Bronchial epithelial cell (primary cell): ENCODE measurements at places on chromosomes 6 and 20. TPM values are rescaled to one million over a fixed set of nuclear protein-coding genes. Genes with fewer than 3 reads are reported as not detected.

DNA sequence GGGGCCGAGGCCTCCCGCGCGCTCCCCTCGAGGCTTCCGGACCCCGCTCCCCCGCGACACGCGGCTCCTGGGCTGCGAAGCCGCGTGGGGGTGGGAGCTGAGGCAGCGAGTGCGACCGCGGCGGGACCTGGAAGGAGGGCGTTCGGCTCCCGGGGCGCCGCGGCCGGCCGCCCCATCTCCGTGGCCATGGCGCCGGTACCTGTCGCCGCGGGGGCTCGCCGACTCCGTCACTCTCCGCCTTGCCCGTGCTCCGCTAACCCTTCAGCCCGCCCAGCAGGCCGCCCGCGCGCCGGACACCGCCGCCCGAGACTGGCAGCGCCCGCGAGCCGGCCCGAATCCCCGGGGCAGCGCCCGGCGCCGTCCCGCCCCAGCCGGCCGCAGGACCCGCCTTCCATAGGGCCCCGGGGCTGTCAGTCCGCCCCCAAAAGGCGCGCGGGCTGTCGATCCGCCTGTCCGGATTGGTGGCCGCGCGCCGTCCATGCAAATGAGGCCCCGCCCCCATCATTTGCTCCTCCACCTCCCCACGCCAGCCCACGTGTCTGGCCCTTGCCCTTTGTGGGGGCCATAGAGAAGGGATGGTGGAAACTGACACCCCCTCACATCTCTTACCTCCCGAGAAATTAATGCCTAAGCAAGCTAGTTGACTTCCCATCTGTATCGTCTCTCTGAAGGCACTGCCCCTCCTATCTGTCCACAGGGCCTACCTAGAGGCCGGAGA, at the start of gene FKBP5:
Gene FKBP5, minus strand, starts transcription at position 311 of the 718 bp plus-strand sequence. CDS start 46,091 bp downstream, outside the sequence.
- peak; percentile 64 for DNase-seq

SPATA25 gene
- 0.53 and 0.90 TPM in 2 replicates for total RNA-seq

DNA sequence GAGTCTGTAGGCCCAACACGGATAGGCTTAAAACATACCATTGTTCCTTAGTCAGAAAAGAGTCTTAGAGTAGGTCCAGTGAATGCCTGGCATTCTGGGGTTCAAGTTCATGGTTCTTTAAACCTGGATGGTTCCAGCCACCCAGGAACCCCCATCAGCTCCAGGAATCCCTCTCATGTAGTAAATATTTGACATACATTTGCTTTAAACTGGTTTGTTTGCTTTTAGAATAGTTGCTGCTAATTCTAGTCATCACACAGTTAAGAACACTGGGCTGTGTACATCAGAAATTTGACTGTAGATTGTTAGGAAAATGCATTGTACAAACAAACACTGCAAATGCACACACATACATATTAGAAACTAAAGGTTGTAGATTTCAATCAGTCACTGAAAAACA, 30.6 kb upstream of the PBOV1 start:
- DNase-seq = no peak

DNA sequence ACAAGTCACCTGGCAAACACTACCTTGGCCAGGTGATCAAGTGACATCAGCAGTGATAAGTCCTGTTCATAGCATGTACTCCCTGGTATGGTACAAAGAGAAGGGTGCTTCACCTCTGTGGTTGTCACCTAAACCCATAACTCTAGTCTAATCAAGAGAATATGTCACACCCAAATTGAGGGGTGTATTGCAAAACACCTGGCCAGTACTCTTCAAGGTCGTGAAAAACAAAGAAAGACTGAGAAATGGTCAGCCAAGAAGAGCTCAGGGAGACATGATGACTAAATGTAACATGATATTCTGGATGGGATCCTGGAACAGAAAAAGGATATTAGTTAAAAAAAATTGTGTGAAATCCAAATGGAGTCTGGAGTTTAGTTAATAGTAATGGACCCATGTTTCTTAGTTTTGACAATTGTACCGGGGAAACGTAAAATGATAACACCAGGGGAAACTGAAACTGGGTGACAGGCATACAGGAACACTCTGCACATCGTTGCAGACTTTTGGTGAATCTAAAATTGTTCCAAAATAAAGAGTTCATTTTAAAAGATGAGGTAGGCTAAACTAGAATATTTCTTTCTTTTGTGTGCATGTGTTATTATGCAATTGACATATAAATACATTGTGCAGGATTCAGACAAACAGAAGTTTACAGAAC, 262.0 kb downstream of the CDC5L start:
- peak; percentile 29 for DNase-seq

- no peak for DNase-seq
Measured at GRCh38 chr6:3723966-3724365, 27.5 kb downstream of the PXDC1 start.

DNA sequence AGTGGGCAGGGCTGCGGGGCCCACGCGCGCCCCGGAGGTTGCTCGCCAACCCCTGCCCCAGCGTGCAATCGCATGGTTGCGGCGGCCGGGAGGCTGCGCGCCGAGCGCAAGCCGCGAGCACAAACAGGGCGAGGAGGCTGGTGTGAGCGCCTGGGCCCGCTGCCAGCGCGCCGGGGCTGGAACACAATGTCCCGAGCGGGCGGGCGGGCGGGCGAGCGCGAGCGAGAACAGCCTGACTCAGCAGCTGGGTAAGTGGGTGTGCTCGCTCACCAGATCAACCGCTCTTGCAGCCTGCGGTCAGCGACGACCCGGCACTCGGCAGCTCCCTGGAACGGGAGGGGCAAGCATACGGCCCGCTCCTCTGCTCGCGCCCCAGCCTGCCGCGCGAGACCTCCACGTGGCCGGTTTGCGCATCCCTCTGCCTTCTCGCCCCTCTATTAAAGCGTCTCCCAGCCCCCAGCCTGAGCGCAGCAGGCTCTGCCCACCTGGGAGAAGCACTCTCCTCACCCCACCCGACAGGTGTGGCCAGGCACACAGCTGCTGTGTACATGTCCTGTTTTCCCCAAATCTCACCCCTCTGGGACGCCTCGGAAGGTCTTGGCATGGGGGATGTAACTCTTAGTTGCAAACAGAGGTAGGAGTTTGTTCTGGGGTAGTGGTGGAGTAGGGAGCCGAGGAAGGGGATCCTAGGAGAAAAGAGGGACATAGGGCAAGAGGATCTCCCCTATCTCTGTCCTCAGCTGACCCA, 8.7 kb upstream of the ARMC12 start:
- peak; percentile 85 for DNase-seq

FRMD1 gene
- not detected in 2 replicates for total RNA-seq
